ENCODE measurements at places on chromosomes 5 and 9. TPM values are rescaled to one million over a fixed set of nuclear protein-coding genes. Genes with fewer than 3 reads are reported as not detected.

- no peak overlapping the region for H3K27ac ChIP-seq
- no peaks in the 10 kb centered on the region for H3K36me3 ChIP-seq
- no peak overlapping the region for H3K4me3 ChIP-seq
Measured at GRCh38 chr9:79259858-79260257, 311.9 kb upstream of the TLE4 start.

DNA sequence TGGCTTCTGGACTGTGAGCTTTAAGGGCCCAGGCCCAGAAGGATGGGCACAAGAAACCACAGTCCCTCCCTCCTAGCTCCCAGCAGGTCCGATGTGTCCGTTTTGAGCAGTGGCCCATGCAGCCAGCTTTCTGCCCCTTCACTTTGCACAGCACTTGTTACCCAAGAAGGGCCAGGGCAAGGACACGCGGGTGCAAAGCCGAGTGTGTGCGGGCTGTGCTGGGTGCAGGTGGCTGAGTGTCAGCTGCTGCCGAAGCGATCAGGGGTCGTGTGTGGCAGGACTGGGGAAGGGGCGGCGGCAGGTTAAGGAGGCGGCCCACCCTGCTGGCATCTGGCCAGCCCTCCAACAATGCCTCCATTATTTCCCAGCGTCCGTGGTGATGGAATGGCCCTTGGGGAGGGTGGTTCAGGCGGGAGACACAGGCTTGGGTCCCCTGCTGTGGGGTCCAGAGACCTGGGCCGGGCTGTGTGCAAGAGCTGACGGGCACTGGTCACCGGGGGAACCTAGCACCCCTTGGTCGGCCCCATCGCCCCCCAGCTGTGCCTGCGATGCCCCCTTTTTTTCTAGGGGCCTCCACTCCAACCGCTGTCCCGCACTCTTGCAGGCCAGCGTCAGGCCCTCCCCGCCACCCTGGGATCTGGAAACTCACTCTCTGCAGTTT, 653 bp downstream of the LHX3 start:
- H3K27me3 ChIP-seq, result peaks cover 11% of the 10 kb centered on the region
- H3K27ac ChIP-seq, result no peak overlapping the region
- no peak overlapping the region for H3K4me3 ChIP-seq
- H3K4me1 ChIP-seq, result no peaks in the 10 kb centered on the region

DNA sequence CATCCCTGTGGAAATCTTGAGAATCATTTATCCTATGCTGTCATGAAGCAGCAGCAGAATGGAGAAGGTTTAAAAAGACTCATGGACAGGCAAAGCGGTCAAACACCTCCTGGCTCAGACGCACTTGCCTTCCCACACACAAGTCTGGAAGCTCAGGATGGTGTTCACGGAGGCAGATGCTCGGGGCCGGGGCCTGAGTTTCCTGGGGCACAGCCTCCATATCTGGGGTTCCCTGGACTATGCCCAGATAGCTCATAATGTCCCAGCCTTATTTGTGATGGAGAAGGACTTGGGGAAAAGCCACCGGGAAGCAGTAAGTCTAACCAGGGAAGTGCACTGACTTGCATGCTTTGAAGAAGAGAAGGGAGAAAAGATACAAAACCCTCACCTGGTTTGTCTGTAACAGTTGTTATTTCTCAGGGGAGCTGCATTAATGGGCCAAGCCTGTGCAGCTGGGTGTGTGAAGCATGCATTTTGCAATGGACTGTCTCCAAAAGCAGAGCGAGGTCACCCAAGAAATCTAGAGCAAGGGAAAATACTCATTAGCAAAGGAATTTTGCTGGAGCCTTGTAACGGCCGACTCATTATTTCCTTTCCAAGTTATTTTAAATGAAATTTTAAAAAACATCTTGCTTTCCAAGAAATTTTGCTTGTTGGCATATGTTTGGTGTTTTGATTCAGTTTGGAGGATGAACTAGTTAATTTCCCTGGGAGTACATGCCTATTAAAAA, 3.4 kb downstream of the S1PR3 start:
- H3K27me3 ChIP-seq, result peaks cover 10% of the 10 kb centered on the region
- peaks cover 6% of the 10 kb centered on the region for H3K4me1 ChIP-seq
- no peak overlapping the region for H3K27ac ChIP-seq
- H3K36me3 ChIP-seq, result no peaks in the 10 kb centered on the region
- H3K4me3 ChIP-seq, result no peak overlapping the region

DNA sequence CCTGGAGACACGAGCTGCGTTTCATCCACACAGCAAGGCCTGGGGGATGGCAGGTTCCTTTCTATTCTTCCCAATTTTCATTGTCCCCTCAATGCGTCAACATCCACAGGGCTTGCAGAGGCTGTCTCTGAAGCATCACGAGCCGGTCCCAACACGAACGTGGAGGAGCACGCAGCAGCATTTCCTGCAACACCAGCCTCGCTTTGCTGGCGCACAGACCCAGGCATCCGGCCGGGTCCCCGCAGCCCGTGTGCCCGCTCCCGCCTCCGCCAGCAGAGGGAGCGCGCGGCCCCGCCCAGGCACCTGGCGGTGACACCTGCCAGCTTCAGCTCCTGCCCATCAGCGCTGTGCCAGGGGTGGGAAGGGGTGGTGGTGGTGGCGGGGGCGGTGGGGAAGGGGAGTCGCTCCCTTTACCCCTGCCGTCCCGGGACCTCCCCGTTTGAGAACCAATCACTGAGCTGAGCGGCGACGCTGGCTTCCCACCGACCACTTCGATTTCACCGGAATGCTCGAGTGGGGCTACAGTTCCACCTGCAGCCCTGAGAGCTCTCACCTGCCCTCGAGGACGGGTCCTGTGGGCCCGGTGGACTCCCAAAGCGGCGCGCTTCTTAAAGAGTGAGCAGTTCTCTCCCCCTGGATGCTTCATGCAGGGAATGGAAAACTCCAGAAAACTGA, 464.5 kb downstream of the ICE1 start:
- no peaks in the 10 kb centered on the region for H3K36me3 ChIP-seq
- H3K27ac ChIP-seq, result no peak overlapping the region
- H3K4me1 ChIP-seq, result no peaks in the 10 kb centered on the region
- H3K4me3 ChIP-seq, result no peak overlapping the region

DNA sequence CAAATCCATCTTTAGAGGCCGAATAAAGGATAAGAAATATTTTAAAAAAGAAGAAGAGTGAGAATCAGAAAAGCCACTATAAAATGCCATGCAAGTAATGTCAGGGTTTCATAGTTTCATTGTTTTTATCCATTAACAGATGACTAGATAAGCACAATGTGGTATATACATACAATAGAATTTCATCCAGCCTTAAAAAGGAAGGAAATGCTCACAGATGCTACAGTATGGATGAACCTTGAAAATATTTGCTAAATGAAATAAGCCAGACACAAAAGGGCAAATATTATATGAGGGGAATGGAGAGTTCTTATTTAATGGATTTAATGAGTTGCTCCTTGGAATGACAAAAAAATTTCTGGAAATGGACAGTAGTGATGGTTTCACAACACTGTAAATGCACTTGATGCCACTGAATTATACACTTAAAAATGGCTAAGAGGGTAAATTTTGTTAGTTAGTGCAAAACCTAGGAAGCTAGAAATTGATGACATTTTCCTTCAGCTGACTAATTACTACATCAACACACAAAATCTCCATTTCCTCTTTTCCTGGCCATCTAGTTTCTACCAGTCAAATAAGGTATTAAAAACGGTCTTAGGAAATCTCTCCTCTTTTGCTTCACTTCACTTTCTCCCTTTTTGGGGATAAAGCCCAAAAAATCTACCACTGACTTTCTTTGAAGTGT, 86.6 kb downstream of the GNA14 start:
- H3K4me1 ChIP-seq, result no peaks in the 10 kb centered on the region
- H3K36me3 ChIP-seq, result no peaks in the 10 kb centered on the region
- DNase-seq, result no peak
- H3K4me3 ChIP-seq, result no peak overlapping the region
- no peaks in the 10 kb centered on the region for H3K27me3 ChIP-seq

IL5 gene
- 83.0 TPM for total RNA-seq

EPB41L4A gene
- total RNA-seq, result 0.04 TPM

PCDHGA11 gene
- 0.13 TPM for total RNA-seq

DNA sequence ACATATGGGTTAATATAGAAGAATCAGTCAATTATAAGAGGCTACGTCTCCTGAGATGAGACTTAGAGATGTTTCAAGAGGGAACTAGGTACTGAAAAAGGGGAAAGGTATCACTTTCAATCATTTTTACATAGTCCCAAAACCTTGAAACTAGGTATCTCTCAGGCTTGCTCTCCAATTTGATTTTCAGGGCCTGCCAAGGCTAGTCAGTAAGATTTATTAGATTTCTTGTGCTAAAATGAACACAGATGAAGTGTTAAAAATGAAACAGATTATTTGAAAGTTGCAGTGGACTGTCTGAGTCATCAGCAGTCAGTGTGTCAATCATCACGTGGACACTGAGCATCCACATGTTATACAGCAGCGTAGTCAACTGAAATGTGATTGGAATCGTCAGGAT, 591.1 kb downstream of the DTWD2 start:
- no peaks in the 10 kb centered on the region for H3K4me1 ChIP-seq
- H3K36me3 ChIP-seq, result no peaks in the 10 kb centered on the region
- H3K4me3 ChIP-seq, result no peak overlapping the region
- no peak for DNase-seq
- no peaks in the 10 kb centered on the region for H3K27me3 ChIP-seq
- no peak overlapping the region for H3K27ac ChIP-seq

DNA sequence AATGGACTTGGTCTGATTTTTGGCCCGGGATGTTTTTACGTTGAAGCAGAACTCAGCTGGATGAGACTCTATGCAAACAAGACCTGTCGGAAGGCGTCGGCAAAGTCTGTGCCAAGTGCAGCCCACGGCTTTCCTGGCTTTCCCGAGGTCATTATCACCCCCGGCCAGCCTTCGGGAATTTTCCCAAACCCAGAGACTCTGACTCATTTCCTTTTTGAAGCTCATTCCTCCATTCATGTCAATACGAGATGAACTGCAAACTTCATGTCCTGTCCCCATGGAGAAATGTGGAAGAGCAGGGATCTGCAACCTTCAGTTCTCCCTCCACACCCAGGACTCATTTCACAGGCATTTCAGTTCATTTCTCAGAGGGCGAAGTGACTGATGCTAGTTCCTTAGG, 95.3 kb downstream of the IRX2 start:
- no peaks in the 10 kb centered on the region for H3K27me3 ChIP-seq
- H3K4me1 ChIP-seq, result no peaks in the 10 kb centered on the region
- no peaks in the 10 kb centered on the region for H3K36me3 ChIP-seq
- no peak overlapping the region for H3K27ac ChIP-seq
- DNase-seq, result no peak

HAVCR1 gene
- 0.61 TPM for total RNA-seq

- peaks cover 5% of the 10 kb centered on the region for H3K4me1 ChIP-seq
- no peak for DNase-seq
- no peaks in the 10 kb centered on the region for H3K27me3 ChIP-seq
- H3K4me3 ChIP-seq, result no peak overlapping the region
- no peaks in the 10 kb centered on the region for H3K36me3 ChIP-seq
Measured at GRCh38 chr9:113484258-113484730, 20.8 kb downstream of the RGS3 start.

TAF11L7 gene
- total RNA-seq, result not detected

DNA sequence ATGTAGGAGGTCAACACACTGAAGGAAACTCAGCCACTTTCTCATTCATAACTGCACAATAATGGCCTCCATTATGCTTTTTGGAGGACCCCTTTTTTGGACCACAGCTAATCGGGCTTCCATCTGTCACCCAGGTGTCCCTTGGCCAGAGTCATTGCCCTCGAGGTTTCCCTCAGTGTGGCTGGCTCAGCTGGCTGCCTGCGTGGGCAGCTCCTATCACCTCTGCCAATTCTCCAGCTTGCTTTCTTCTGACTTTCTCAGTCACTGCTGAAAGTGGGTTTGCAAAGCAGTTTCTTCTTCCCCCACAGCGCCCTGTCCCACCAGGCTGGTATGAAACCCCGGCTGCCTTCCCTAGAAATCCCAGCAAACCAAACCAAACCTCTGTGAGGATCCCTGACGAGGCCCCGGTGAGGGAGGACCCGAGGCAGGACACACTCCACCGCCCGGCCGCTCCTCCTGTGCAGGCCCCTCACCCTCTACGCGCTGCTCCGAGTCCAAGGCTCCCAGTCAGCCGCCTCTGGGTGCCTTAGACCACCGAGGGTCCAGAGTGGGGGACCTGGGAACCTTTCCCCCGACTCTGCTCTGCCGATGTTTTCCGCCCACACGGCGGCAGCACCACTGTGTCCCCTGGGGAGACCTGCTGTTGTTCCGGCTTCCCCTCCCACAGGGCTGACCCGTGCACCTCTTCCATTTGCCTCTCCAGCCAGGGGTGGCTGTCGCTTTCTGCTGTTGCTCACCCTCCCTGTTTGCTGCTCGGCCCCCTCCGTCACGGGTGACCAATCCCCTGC, 109.5 kb downstream of the TENT4A start:
- no peaks in the 10 kb centered on the region for H3K36me3 ChIP-seq
- no peak overlapping the region for H3K4me3 ChIP-seq
- H3K27me3 ChIP-seq, result no peaks in the 10 kb centered on the region

GRCh38 chr5:72368271-72368670, 48.1 kb downstream of the PTCD2 start:
- no peak overlapping the region for H3K27ac ChIP-seq
- no peaks in the 10 kb centered on the region for H3K4me1 ChIP-seq
- no peak for DNase-seq
- H3K36me3 ChIP-seq, result no peaks in the 10 kb centered on the region
- no peaks in the 10 kb centered on the region for H3K27me3 ChIP-seq

CAVIN4 gene
- total RNA-seq, result 0.26 TPM

- H3K27me3 ChIP-seq, result no peaks in the 10 kb centered on the region
- peaks cover 48% of the 10 kb centered on the region for H3K4me1 ChIP-seq
Measured at GRCh38 chr9:131658377-131659129, 81.3 kb downstream of the RAPGEF1 start.

- H3K4me1 ChIP-seq, result no peaks in the 10 kb centered on the region
- H3K4me3 ChIP-seq, result no peak overlapping the region
- no peaks in the 10 kb centered on the region for H3K27me3 ChIP-seq
- no peak overlapping the region for H3K27ac ChIP-seq
Measured at GRCh38 chr5:143516249-143516648, 112.8 kb upstream of the NR3C1 start.

PTGES gene
- not detected for total RNA-seq

GRCh38 chr5:139821806-139822552, 26.4 kb downstream of the PSD2 start:
- H3K4me3 ChIP-seq, result no peak overlapping the region
- H3K36me3 ChIP-seq, result no peaks in the 10 kb centered on the region
- no peak for DNase-seq
- H3K4me1 ChIP-seq, result no peaks in the 10 kb centered on the region

DNA sequence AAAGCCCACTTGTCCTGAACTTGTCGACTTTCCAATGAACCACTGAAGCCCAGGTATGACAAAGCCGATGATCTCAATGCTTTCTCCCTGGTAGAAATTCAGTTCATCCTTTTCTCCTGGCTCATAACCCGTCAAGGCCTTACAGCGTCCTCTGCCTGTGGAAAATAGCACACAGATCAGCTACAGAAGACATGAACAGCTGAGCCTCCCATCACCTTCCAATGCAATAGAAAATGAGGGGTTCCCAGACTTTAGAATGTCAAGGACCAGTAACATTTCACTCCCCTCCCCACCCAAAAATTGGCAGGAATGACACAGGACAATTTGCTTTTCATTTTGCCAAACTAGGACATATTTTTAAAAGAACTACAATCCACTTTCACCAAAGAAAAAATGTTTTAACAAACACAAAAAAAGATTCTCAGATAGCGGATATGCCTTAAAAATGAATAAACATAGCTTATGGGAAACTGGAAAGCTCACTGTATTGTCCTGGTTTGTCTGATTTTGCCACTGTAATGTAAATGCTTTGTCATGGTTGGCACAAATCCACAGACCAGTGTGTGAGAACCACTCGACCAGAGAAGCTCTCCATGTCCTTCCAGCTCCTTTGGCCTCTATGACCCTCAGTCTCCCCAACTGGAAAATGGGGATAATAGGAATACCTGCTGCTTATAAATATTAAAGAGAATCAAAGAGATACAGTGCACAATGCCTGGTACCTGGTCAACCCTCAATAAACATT, 24.4 kb downstream of the SH3TC2 start:
- no peaks in the 10 kb centered on the region for H3K36me3 ChIP-seq
- DNase-seq, result no peak
